ENCODE measurements at places on chromosomes 16 and 17. TPM values are rescaled to one million over a fixed set of nuclear protein-coding genes. Genes with fewer than 3 reads are reported as not detected.
A peak's percentile ranks its signal among the peaks of the same experiment; 100 is the strongest.

The ZFPM1 gene
- total RNA-seq, result 1.1 TPM

The NLRC3 gene
- total RNA-seq, result 4.0 TPM

The TPSB2 gene
- 4.0 TPM for total RNA-seq

The HEXD gene
- total RNA-seq, result 13.3 TPM

The CACNG1 gene
- not detected for total RNA-seq

The KRTAP9-8 gene
- not detected for total RNA-seq

The NDRG4 gene
- total RNA-seq, result 19.9 TPM

The CEP112 gene
- 10.9 TPM for total RNA-seq

The KCNJ18 gene
- not detected for total RNA-seq

The GLIS2 gene
- total RNA-seq, result 0.30 TPM

The XYLT1 gene
- 10.8 TPM for total RNA-seq

The RAB26 gene
- 4.2 TPM for total RNA-seq

The MIEN1 gene
- 54.5 TPM for total RNA-seq

The CDH1 gene
- total RNA-seq, result 302 TPM

The BMERB1 gene
- total RNA-seq, result 24.9 TPM

The CDK10 gene
- 21.6 TPM for total RNA-seq

The FMNL1 gene
- total RNA-seq, result 3.5 TPM

The PRAC2 gene
- total RNA-seq, result not detected

The CYB561 gene
- total RNA-seq, result 42.2 TPM

The TNRC6C gene
- total RNA-seq, result 2.6 TPM

- no peak for DNase-seq
Measured at GRCh38 chr17:19343256-19343630, 19.3 kb downstream of the B9D1 start.

GRCh38 chr17:74949455-74950115 lies 13.9 kb downstream of the OTOP3 start:
- no peak for DNase-seq

- no peak for DNase-seq
Measured at GRCh38 chr17:4566785-4567184, 6.4 kb upstream of the GGT6 start.

GRCh38 chr16:85041219-85042166 lies 13.9 kb downstream of the KIAA0513 start:
- DNase-seq, result no peak

DNA sequence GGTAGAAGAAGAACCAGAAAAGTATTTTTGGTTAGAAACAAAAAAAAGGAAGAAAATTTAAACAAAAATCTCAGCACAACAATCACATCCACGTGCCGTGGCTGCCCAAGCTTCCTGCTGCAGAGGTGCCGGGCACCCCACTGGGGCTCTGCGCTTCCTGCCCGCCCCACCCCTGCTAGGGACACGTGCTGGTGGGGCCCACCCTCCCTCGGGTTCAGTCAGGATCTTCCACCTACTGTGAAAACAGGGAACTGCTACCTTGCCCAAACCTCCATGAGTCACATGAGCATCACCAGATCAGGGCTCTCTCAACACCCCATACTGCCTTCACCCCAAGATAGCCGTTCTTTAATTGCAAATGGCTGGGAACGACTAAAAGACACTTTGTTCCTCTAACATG lies 24.4 kb upstream of the CYTH1 start:
- no peak for DNase-seq

GRCh38 chr17:59439262-59439661 lies 107.8 kb downstream of the YPEL2 start:
- no peak for DNase-seq

GRCh38 chr17:81354954-81355347 lies 40.3 kb upstream of the BAHCC1 start:
- DNase-seq, result no peak

- DNase-seq, result no peak
Measured at GRCh38 chr16:77963185-77964044, 58.9 kb upstream of the CLEC3A start.

DNA sequence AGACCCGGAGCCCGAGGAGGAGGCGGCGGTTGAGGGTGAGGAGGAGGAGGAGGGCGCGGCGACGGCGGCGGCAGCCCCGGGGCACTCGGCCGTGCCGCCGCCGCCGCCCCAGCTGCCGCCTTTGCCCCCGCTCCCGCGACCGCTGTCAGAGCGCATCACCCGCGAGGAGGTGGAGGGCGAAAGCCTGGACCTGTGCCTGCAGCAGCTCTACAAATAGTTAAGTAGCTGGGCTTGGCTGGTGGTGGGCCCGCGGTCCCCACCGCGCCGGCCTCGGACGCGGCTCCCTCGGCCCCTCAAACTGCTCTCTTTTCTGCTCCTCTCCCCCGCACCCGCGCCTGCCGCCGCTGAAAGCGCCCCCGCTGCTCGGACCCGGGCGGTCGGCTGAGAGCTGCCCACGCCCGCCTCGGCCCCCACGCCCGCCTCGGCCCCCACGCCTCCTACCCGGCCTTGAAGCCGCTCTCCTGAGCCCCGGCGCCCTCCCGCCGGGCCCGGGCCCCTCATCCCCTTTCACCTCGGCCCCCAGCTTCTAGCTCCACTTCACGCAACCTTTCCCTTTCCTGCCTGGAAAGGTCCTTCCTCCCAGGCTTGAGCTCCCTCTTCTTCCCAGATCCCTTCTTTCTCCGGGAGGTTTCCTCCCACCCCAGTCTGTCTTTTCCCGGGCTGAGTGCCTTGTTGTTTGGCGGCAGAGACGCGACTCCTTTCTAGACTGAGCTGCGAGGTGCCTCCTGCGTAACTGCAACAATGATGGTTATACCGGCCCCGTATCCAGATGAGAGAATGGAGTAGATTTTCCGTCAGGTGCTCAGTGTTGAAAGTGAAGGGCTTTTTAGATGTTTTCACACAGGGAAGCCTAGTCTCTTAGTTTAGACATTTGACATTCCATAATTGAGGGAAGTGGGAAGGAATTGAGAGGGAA lies 850 bp downstream of the PPM1E start:
- no peak for DNase-seq

DNA sequence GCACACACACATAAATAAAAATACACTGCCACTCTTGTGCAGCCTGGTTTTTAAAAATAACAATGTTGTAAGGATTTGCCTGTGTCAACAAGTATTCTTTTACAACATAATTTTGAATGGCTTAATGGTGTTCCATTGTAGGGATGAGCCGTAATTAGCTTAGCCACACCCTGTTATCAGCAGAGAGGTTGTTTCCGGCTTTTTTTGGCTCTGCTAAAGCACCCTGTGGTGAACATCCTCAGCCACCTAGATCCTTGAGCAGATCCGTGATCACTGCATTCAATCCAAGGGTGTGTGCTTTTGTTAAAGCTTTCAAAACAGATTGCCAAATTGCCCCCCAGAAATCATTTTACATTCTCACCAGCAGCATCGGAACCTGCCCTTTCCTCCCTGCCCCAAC lies 7.0 kb downstream of the KATNB1 start:
- no peak for DNase-seq

- DNase-seq, result no peak
Measured at GRCh38 chr17:72687886-72688285, 404.6 kb downstream of the SLC39A11 start.

GRCh38 chr16:21608639-21609328 lies 9.4 kb downstream of the METTL9 start:
- no peak for DNase-seq

DNA sequence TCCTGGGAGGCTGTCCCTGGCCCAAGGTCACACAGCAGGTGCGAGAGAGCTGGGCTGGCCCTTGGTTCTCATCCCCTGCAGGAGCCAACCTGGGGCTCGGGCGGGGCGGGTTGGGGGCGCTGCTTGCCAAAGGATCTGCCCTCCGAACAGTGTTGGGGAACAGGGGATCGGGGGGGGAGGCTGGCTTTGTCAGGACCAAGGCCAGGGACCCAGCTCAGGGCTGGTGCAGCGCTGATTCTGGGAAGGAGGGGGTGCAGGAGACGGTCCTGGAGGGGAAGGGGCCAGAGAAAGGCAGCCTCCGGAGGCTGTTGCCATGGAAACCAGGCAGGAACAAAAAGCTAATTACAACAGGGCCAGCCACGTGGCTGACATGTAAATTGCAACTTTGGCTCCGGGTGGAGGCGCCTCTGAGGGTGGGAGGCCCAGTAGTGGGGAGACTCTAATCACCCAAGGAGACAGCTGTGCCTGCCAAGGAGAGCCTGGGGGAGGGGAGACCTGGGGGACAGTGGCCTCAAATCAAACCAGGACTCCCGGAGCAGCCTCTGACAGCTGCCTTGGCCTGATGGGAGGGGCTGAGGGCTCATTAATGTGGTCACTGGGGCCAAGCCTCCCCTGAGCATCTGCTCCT lies 1.3 kb downstream of the TUBB3 start:
- no peak for DNase-seq

- no peak for DNase-seq
Measured at GRCh38 chr17:60827943-60828342, 150.3 kb downstream of the BCAS3 start.

GRCh38 chr16:30896889-30897733 lies 697 bp downstream of the CTF1 start:
- peak; percentile 42 for DNase-seq

DNA sequence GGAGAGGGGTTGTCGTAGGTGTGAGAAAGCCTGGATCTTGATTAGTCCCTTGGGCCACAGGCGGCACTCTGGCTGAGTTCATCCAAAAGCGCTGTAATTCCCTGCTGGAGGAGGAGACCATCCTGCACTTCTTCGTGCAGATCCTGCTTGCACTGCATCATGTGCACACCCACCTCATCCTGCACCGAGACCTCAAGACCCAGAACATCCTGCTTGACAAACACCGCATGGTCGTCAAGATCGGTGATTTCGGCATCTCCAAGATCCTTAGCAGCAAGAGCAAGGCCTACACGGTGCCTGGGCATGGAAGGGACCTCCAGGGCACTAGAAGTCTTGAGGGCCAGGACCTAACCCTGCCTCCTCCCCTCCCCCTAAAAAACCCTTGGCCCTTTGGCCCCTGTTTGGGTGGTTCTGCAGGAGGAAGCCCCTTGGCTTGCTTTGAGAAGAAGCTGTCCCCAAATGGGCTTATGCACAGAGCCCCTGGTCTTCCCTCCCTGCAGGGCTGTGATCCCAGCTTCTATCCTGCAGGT lies 6.2 kb downstream of the NEK8 start:
- no peak for DNase-seq

- no peak for DNase-seq
Measured at GRCh38 chr16:73383195-73383987, 335.5 kb upstream of the ZFHX3 start.

- DNase-seq, result no peak
Measured at GRCh38 chr17:77810536-77810935, 148.0 kb upstream of the TNRC6C start.

DNA sequence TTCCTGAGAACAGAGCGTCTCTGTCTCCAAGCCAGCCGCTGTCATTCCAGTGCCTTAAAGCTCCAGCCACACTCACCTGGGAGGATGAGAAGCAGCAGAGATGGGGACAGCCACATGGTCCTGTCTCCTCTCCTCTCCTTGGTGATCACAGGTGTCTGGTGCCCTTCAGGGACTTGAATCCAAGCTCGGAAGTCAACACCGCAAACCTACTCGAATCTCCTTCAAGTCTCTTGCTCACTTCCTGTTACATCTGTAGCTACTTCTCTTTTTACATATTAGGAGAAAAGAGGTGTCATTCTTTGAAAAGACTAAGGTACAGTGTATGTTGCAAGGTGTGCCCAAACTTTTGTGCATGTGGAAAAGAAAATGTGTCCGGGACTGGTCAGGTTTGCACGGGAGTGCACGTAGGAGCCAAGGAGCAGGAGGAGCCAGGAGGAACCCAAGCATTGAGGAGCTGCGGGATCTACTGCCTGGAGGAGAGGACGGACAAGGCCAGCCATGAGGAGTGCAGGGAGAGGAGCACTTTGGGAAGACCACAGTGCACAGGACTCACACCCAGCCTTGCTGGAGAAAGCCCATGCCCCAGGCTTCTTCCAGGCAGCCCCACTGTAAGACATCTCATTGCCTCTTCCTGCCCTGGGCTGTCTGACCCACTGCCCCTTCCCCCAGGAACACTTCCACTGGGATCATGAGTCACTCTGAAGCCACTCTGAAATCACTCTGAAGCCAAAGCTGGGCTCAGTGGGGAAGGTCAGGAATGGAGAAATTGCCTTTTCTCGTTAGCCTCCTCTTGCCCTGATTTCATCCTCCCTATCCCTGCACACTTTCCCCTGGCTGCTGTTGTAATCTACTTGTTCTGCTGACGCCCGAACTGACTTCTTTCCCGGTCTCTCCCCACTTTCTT lies at the start of gene CD300LD:
Gene CD300LD, minus strand, starts transcription at position 197 of the 904 bp plus-strand sequence. Its CDS starts 81 bp downstream, at position 116.
- DNase-seq, result no peak

DNA sequence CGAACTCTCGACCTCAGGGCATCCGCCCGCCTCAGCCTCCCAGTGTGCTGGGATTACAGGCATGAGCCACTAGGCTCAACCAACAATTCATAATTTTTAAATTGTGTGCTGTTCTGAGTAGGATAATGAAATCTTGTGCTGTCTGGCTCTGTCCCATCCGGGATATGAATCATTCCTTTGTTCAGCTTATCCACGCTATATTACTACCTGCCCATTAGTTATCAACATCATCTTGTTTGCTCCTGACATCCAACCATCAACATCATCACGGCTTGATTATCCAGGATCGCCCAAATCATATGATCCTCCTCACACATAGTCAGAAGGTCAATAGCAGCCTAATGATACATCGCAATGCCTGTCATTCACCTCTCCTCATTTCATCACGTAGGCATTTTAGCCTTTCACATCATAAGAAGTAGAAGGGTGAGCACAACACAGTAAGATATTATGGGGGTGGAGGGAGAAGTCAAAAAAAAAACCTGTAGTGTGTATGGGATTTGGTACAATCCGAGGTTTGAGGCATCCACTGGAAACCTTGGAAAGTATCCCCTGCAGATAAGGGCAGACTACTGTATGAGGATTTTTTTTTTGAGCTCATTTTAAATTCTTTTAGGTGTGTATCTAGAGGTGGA lies 77.0 kb upstream of the SIAH1 start:
- DNase-seq, result no peak

DNA sequence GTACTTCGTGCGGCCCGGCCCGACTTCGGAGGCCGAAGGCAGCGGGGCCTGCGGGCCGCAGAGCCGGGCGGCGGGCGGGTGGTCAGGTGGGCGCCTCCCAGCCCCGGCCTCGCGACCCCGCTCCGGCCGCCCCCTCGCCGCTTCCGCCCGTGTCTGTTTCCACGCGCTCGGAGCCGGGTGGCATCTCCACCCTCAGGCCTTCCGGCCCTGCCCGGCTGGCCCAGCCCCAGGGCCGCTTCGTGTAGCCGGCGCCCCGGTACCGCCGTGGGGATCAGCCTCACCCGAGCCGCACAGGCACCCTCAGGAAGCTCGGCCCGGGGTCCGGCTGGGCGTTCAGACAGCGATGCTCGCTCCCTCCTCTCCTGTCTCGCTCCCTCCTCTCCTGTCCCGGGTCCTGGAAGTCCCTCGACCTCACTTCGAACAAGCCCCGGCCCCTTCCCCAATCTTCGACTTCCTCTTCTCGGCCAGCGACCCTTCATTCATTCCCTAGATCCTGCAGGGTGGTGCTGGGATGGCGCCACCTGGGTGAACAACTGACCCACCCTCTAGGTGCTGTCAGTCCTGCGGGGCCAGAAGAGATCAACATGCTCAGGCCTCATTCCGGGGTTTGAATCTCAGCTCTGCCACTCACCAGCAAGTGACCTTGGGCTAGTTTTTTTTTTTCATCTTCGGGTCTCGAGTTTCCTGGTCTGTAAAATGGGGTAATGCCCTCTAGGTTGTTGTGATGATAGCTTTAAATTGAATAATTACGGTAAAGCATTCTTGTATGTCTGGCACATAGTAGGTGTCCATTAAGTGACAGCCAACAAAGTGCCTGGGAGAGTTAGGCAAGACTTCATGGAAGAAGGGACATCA lies 610 bp downstream of the VPS4A start:
- DNase-seq, result no peak

- no peak for DNase-seq
Measured at GRCh38 chr17:19464031-19465026, 53.3 kb downstream of the RNF112 start.

GRCh38 chr16:67517661-67518423 lies 10.8 kb upstream of the RIPOR1 start:
- DNase-seq, result no peak

GRCh38 chr17:18185832-18186626 lies 2.4 kb downstream of the ALKBH5 start:
- DNase-seq, result no peak

Data from esophagus squamous epithelium (tissue), 5 donors.